ENCODE measurements at places on chromosomes 1 and 21.

GRCh38 chr1:178005450-178005849 lies 35.6 kb upstream of the SEC16B start:
- DNase-seq, result no peak

DNA sequence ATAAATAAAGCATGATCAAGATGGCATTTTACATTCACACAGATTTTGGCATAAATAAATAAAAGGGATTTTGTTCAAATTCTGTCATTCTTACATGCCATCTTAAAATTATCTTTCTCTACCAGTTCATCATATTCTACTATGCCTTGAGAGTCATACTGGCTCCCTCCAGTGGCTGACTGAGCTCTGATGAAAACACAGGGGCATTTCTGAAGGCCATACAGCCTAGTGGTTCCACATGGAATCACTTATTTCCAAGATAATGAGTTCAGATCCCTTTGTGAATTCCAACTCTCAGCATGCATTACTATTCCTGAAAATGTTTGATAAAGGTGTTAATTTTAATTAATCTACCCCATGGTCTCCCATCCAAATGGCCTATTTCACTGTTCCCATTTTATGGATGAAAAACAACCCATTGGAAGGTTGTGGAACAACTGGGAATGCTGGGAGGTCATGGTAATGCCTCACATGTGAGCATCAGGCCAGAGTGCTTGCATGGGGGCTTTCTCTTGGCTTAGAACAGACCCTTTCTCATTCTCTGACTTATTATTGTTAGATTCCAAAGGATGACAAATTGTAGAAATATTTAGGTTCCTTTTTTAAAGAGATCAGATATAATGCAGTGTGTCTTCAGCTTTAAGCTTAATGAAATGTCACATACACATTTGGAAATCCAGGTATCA lies 622.4 kb upstream of the PKN2 start:
- DNase-seq, result no peak

DNA sequence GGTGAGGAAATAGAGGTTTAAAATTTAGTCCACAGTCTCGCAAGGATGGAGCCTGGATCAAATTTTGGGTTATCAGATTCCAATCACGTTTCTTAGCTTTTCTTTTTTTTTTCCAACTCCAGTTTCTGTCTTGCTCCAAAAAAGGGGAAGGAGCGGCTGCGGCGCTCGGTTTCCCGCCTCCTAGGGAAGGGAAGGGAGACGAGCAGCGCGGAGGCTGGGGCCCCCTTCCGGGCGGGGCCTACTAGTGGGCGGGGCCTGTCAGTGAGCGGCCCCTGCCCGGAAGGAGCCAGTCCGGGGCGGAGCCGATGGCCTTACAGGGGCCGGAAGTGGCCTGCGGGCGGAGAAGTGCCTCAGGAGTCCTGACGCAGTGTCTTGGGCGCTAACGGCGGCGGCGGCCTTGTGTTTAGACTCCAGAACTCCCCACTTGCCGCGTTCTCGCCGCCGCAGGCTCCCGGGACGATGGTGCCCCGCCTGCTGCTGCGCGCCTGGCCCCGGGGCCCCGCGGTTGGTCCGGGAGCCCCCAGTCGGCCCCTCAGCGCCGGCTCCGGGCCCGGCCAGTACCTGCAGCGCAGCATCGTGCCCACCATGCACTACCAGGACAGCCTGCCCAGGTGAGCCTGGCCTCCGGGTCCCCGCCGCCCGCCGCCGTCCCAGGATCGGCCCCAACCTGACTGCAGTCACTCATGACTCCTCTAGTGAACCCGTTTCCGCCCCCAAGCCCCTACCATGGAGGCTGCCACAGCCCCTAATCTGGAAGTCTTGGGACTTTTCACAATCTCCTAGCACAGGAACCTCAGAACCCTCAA lies at the start of gene CPT2:
Gene CPT2, plus strand, starts transcription at position 340 of the 806 bp plus-strand sequence. Its CDS starts 120 bp downstream, at position 460.
- DNase-seq, result peak; percentile 71

DNA sequence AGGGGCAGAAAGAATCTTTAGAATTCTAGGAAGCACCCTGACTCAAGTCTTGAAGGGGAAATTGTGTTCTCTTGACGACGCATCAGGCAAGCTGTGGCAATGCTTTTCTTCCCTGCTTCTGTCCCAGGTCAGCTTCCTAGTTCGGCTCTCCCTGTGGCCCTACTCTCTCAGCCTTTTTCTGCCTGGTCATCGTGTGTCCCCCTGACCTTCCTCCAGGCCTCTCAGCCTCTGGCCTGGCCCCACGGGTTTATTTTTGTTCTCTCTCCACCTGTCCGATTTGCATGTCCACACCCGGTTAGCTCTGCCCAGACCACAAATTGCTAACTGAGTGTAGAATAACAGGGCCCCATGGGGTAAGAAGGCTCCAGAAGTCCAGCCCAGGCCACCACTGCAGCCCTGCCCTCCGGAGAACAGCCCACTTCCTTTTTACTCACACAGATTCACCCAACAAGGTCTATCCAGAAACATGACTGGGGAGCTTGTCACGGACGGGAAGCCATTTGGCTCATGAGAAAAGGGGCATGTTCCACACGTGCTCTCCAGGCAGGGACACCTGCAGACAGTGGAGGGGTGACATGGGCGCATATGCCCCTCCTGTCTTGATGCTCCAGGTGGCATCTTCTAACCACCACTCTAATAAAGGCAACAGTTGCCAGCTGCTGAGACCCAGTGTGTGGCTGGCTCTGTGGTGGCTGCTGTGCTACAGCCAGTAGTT lies 9.8 kb downstream of the KCNN3 start:
- no peak for DNase-seq

GRCh38 chr1:110824192-110824591 lies 48.8 kb upstream of the CD53 start:
- DNase-seq, result no peak

DNA sequence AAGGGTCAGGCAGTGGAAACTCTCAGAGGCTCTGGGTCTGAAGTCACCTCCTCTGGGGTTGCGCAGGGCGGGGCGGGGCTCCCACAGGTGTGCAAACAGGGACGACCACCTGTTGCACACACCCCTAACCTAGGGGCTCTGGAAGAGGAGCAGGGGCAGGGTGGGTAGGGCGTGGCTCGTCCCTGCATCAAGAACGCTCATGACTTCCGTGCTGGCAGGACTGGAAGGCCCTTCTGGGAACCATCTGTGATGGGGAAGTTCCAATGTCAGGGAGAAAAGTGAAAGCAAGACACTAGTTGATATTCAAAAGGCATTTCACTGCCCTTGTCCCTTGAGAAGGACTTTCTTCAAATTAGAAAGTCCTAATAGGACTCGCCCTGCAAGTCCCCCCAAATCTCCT lies 22.1 kb upstream of the CLSTN1 start:
- DNase-seq, result no peak

DNA sequence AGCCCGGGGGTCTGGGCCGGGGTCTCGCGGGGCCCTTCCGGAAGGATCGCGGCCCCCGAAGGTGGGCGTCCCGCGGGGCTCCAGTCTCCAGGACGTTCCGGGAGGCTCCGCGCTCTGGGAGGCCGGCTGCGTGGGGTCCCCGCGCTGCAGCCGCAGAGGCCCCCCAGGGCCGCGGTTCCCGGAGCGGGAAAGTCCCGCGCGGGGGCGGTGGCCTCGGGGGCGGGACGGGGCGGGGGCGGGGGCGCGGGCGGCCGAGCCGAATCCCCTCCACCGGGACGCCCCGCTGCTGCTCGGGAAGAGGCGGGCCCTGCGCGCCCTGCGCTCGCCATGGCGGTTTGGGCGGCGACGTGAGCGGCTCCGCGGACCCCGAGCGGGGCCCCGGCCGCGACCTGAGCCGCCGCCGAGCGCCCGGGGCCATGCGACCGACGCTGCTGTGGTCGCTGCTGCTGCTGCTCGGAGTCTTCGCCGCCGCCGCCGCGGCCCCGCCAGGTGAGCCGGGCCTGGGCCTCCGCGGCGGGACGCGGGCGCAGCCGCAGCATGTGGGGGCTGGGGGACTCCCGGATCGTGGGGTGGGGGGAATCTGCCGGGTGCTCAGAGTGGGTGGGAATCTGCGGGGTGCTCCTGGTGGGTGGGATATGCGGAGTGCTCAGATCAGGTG lies at the start of gene IFNGR2:
Gene IFNGR2, plus strand, starts transcription at position 286 of the 658 bp plus-strand sequence. Its CDS starts 131 bp downstream, at position 417.
- no peak for DNase-seq

DNA sequence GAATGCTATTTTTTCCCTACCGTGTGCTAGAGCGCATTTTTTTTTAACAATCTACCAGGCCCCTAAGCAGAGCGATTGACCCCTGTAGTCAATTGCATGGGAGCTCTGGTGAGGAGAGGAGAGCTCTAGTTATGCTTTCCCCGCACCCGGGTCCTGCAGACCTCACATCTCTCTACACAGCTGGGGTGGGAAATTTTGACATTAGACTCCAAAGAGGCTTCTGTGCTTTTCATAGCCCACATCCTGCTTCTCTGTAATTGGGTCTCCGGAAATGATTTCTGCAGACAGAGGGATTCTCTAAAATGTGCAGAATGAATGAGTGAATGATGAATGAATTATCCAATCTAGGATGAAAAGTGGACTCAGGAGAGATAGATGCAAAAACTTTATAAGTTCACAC lies 41.5 kb upstream of the DUSP10 start:
- no peak for DNase-seq

DNA sequence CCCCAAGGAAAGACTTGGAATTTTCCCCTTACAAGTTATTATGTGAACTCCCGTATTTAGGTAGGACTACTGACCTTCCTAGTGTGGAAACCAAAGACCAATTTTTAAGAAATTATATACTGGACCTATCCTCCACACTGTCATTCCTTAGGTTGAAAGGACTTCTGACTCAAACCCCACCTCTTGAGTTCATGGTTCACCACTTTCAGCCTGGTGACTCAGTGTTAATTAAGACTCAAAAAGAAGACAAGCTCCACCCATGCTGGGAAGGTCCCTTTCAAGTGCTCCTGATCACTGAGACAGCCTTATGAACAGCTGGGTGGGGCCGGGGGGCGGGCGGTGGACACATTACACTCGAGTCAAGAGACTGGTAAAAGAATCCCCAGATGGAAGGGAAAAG lies 113.2 kb downstream of the LRRC53 start:
- DNase-seq, result no peak

- DNase-seq, result no peak
Measured at GRCh38 chr1:66519992-66520391, 14.0 kb upstream of the SGIP1 start.

DNA sequence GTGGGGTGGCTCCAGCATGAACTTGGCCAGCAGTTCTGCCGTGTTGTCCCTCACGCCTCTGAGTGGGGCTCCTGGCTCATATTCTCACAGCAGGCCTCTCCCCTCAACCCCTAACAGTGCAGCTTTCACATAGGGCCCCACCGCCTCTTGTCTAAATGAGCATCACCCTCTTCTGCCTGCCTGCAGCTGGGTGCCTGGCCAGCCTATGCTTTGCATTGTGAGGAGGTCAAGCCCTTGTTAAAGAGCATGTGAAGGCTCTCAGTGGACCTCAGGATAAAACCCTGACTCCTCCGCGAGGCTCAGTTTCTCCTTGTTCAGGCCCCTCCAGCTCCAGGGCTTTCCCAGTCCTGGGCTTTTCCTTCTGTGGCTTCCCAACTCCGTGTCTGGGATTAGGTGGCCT lies 34.8 kb downstream of the CRYAA start:
- no peak for DNase-seq

- no peak for DNase-seq
Measured at GRCh38 chr1:87024936-87025540, 110.6 kb downstream of the HS2ST1 start.

- no peak for DNase-seq
Measured at GRCh38 chr1:164576291-164577271, 17.6 kb downstream of the PBX1 start.

GRCh38 chr1:30981172-30981571 lies 72.6 kb upstream of the SDC3 start:
- DNase-seq, result no peak

GRCh38 chr1:47757226-47757975 lies 239.8 kb downstream of the TRABD2B start:
- DNase-seq, result no peak

DNA sequence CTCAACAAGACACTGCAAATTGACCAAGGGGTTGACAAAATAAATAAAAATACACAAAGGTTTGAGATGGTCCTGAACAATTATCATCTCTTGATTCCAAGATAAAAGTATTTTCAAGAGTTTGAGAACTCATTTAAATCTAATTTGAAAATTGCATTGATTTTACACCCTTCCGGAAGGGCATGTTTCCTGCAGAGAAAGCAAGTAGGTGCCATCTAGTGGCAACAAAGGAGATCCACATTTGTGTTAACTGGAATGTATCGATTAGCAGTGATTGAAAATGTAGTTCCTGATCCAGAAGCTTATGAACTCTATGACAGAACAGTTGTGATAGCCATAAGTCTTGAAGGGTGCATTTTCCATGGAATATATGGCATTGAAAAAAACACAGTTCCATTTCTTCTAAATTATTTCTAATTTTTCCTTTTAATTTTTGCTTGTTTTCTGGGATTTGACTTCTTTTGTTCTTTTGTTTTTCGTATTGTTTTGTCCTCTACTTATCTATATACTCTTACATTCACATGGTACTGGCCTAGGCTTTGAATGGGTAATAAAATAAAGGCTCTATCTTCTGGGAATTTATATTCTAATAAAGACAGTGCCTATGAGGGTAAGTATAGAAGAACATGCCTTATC lies 143.7 kb downstream of the DNM3 start:
- DNase-seq, result no peak

DNA sequence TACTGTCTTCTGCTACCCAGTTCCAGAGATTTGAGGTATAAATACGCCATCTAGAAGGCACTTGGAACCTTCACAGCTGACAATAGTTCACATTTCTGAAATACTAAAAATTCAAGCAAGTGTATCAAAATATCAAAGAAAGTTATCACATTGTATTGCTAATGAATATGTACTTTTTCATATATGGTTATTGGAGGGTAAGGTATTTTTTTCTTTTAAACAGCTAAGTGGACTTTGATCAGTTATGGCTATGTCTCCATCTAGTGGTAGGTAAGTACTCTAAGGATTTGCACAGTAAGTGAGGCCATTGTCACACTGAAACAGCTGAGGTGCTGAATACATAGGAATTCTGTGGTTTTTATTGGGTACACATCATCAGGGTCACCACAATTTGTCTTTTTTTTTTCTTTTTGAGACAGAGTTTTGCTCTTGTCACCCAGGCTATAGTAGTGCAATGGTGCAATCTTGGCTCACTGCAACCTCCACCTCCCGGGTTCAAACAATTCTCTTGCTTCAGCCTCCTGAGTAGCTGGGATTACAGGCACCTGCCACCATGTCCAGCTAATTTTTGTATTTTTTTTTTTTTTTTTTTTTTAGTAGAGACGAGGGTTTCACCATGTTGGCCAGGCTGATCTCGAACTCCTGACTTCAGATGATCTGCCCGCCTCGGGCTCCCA lies 49.1 kb upstream of the CR2 start:
- DNase-seq, result peak; percentile 70

DNA sequence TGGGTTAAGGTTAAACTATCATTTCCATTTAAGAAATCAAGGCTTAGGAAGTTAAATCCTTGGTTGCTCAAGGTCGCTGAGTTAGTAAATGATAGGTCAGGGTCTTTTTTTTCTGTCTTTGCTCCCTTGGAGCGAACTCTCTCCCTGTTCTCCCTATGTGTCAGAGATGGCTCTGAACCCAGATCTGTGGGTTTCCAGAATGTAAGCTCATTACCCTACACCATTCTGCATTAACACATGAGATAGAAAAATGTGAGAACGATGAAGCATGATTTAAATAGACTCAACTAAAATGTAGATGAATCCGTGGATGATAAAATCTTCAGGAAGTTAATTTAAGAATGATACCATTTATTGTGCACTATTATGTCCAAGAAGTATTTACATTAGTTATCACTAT lies 25.0 kb upstream of the ST6GALNAC3 start:
- DNase-seq, result no peak

- no peak for DNase-seq
Measured at GRCh38 chr1:192546596-192547190, 28.9 kb upstream of the RGS1 start.

- no peak for DNase-seq
Measured at GRCh38 chr21:23131177-23131576, 2133.0 kb downstream of the NCAM2 start.

- peak; percentile 72 for DNase-seq
Measured at GRCh38 chr1:155648207-155649147, 38.5 kb downstream of the MSTO1 start.
